ENCODE measurements at places on chromosomes 11 and 22.
A peak's percentile ranks its signal among the peaks of the same experiment; 100 is the strongest.

DNA sequence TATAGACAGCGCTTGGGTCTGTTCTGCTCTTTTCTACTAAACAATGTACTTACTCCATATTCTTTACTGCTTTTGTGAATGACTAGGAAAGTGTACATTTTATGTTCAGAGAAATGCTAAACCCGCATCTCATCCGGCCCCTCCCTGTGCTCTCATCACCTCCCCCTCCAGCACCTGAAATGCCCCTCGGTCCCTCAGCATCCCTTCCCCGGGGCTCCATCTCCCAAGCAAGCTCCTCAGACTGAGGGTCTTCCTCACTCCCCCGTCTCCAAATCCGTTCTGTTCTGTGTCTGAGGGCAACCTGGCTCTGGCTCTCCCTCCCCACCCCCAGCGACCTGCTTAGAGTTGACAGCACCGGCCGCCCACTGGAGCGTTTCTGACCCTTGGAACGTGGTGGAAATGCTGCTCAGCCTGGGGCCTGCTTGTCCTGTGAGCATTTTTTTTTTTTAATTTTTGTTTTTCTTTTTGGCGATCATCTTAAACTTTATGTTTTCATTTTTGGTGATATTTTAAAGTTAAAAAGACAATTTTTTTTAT lies 1.4 kb downstream of the SELENOO start:
- DNase-seq: no peak

DNA sequence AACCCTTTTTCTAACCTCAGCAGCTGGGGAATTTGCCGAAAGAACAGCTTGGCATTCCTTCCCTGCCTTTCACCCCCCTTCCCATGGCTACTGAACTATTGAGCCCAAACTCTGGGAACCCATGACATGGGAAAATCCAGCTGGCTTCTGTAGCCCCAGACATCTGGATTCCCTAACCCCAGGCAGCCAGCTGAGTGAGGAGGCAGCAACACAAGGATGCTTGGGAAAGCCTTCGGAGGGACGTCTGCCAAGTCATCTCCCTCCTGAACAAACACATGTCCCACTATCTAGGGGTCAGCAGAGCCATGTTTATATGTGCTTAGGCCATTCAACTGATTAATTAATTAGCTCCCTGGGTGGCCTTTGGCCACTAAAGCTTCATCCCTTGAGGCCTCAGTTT lies 21.6 kb downstream of the LRRC55 start:
- no peak for DNase-seq

GRCh38 chr11:66542362-66542761 lies 3.5 kb downstream of the ZDHHC24 start:
- no peak for DNase-seq

- DNase-seq: peak; percentile 79
Observed at GRCh38 chr11:69122630-69123431, 32.9 kb upstream of the SMIM38 start.

GRCh38 chr11:117563556-117563955 lies 233.5 kb downstream of the DSCAML1 start:
- no peak for DNase-seq

DNA sequence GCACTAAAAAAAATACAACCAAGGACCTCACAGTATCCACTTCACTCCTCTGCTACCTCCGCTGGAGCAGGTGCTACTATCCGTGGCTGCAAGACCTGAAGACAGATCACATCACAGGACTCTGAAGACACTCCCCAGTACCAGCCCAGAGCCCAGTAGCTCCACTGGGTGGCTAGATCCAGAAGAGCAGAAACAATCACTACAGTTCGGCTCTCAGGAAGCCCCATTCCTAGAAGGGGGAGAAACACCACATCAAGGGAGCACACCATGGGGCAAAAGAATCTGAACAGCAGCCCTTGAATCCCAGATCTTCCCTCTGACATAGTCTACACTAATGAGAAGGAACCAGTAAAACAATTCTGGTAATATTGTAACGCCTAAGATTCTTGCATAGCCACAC lies 494.0 kb upstream of the FAT3 start:
- DNase-seq: no peak

GRCh38 chr11:67276781-67277230 lies 10.5 kb downstream of the GRK2 start:
- DNase-seq: peak; percentile 67

DNA sequence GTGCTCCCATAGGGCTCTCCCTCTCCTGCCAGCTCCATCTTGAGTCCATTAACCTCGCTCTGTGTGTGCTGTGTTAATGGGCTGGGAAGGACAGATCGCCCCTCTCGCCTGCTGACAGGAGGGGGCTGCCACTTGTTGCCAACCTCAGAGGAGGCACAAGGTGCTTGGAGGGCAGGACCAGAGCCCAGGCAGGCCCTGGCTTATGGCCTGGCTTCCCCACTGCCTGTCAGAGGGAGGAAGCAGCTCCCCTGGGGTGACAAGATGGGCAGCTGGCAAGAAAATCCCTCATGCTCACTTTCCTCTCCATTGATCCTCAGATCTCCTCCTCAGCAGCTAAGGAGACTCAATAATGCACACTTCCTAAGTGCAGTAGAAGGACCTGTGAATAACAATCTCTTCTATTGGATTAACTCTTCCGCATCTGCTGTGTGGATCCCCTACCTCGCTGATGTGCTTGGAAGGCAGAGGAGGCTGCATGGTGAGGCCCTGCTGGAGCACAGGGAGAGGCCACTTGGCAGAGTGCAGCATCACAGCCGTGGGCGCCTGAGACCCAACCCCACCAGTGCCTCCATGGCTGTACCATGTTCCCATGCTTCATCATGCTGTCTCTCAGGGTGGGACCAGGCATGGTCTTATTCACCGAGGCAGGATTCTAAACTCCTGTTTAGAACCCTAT lies 70.3 kb downstream of the TRIM29 start:
- DNase-seq: no peak

DNA sequence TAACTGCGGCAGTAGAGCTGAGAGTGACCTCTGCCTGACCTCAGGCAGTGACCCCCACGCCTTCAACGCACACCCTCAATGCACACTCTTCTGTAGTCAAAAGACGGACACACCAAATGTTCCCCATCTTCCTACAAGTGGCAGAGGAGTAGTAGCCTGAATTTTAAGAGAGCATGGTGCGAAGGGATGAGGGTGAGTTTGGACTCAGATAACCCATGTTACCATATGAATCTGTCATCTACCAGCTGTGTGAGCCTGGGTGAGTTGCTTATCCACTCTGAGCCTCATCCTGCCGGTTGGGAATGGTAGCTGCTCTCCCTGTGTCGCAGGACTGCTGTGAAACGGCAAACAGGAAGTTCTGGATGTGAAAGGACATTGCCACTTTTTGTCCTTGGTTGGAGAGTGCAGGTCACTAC lies 20.6 kb upstream of the ROBO3 start:
- no peak for DNase-seq

DNA sequence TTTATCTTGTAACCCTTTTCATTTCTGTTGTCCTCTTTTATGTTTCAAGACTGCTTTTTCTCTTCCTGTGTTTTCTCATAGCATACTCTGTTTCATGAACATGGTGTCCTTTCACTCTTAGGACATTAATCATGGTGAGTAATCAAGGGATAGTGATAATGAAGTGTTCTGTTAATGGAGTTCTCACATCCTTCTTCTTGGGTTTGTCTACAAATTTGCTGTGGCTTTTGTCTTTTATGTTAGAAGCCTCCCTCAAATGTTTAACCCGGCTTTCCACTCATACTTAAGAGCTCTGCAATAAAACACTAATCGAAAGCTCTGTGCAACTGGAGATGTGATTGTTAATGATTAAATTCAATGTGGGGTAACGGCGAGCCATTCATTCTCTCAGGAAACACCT lies 593.6 kb downstream of the NELL1 start:
- DNase-seq: no peak

DNA sequence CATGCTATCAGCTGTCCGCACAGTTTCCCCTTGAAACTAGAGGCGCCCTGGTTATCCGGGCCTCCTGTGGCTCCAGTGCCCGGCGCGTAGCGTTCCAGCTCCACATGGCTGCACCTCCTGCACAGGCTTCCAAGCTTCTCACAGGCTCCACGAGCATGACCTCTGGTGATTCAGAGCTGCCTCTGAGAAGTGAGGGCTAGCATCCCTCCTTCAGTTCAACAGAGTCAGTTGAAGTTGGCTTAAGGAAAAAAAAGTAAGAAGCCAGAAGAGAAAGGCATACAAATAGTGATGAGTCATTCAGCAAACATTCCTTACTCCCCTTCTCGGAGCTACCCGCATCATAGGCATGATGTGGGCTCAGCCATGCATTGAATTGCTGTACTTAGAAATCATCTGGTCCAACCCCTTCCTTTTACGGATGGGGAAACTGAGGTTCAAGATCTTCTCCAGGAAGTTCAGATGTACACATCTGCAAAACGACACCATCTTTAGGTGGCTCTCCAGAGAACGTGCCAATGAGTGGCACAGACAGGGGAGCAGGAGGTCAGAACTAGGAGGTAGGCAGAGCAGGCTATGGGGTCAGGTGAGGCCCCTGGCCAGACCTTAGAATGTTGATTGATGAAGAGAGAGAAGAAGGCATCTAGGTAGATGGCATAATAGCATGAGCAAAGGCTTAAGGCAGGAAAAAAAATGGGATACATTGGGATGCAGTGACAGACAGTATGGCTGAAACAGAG lies 216.3 kb upstream of the TBCEL start:
- no peak for DNase-seq

- no peak for DNase-seq
Observed at GRCh38 chr11:11895672-11896071, 53.9 kb downstream of the USP47 start.

DNA sequence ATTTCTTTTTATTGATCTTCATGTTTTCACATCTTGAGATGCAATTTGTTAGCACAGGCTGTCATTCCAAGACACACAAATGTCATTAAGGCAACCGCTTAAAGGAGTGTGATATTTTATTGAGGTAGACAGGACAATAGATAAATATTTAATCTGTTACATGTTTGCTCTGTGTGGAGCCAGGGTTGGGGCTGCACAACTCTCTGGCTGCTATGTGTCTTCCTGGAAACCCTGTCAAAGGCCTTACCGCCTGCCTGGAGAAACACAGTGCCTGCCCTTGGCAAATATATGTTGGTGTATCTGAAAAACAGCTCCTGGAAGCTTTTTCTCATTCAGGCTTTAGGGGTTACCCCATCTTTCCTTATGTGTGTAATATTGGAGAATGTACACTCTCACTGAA lies 139.7 kb upstream of the TEAD1 start:
- DNase-seq: no peak

DNA sequence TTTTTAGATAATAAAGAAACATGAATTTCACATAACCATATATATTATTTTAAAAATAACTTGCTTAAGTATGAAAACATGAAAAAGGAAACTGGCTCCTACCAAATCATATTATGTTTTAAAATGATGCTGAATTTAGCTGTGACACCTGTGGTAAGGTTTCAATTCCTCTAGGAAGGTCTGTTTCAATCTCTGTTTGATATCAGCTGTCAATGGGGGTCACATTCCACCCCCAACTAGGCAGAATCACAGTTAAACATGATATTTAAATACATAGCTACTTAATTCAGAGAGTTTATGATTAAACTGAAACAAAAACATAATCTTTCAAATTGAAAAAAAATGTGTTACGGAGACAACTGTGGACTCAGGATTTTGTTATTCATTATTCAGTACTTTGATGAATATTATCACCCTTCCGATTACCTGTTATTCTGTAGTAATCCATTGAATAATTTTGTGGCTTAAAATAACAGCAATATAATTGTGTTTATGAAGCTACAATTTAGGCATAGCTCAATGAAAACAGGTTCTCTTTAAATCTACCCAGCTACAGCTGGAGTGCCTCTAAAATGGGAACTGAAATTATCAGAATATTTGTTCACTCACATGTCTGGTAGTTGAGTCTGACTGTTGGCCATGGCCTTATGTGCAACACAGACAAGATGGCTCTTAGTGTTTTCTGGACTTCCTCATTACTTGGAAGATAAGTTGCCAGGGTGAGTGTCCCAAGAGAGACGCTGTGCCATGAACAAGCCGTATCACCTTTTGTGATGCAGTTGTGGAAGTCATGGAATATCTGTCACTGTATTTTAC lies 244.6 kb upstream of the ANO3 start:
- DNase-seq: no peak

DNA sequence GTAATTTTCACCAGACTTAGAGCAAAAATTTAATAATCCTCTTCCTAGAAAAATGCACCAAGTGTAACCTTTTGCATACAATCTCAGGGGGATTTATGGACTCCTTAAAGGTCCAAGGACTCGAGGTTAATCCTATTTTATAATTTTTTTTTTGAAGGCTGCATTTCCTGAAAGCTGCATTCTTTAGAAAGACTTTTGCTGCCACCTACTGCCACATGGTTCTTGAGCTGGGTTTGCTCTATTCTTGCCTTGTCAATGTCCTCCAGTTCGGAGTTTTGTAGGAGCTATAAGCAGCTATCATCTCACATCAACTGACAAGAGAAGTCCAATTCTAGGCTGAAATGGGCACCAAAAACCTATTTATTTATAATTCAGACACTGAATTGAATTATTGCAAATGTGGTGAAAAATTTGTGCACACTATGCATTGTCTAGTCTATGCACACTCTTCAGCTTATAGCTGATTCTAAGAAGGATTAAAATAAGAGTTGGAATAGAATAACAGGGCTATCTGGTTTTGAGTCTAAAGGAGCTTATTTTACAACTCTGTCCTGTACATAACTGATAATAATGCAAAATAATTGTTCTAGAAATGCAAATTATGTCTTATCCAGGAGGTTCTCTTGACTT lies 31.3 kb downstream of the TRAF6 start:
- DNase-seq: no peak

DNA sequence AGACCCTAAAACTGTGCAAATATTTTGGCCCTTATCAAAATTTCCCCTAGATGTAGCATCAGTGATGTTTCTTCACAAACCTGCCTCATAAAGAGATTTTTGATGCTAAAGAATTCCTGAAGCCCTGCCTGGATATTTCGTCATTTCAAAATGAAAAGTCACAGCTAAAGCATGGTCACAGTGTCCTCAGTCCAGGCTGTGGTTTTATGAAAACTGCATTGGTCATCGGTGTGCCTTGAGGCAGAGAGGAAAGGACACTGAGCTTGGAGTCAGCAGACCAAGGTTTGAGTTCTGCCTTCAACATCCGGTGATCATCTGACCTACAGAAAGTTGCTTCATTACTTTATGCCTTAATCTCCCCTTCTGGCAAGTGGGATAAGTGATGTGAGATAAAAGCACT lies 34.8 kb upstream of the ALKBH3 start:
- no peak for DNase-seq

- no peak for DNase-seq
Observed at GRCh38 chr11:109480251-109480650, 58.3 kb downstream of the C11orf87 start.

DNA sequence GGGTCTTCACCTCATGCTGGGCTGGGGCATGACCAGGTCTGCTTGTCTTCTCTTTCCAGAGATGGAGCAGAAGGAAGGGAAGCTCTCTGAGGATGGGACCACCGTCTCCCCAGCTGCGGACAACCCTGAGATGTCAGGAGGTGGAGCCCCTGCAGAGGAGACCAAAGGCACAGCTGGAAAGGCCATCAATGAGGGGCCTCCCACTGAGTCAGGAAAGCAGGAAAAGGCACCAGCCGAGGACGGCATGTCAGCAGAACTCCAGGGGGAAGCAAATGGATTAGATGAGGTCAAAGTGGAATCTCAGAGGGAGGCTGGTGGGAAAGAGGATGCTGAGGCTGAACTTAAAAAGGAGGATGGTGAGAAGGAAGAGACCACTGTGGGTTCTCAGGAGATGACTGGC lies 5.2 kb downstream of the SMTNL1 start:
- no peak for DNase-seq

GRCh38 chr11:72705442-72706365 lies 31.5 kb upstream of the PDE2A start:
- no peak for DNase-seq

Data from stimulated activated CD4-positive, alpha-beta T cell treated with anti-CD3 and anti-CD28 coated beads, Interleukin-2, amount 100 ng/mL, for 24 hours (primary cell).